Activated CD4-positive, alpha-beta T cell treated with anti-CD3 and anti-CD28 coated beads, Interleukin-2, Interleukin-6, amounts not matched to agents 100 ng/mL and 50 ng/mL, durations not matched to agents 16 hours and 8 hours (primary cell): ENCODE measurements at places on chromosomes 12 and 14.

DNA sequence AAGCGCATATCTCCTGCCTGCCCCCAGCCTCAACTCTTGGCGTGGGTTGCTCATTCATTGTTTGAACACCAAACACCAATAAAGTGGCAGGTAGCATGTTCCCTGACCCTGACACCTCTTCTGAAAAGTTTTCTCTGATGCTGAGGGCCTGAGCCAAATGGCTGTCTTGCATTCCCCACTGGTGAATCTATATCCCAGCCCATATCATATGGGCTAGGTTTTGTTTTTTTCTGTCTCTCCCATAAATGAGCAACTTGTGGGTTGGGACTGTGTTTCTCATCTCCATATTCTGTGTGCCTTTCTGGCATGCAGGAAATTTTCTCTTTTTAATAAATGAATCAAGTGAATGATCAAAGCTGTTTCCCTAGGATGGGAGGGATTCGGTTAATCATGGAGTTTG is 5.0 kb downstream of the MYO1A start:
- no peak for DNase-seq

- no peak for DNase-seq
Measured at GRCh38 chr12:87413784-87414183, 615.4 kb downstream of the C12orf50 start.

GRCh38 chr14:63204407-63205043 is at the start of gene RHOJ:
RHOJ (plus strand) TSS chr14:63204443; CDS start chr14:63204870, 427 bp downstream.
- DNase-seq: no peak

DNA sequence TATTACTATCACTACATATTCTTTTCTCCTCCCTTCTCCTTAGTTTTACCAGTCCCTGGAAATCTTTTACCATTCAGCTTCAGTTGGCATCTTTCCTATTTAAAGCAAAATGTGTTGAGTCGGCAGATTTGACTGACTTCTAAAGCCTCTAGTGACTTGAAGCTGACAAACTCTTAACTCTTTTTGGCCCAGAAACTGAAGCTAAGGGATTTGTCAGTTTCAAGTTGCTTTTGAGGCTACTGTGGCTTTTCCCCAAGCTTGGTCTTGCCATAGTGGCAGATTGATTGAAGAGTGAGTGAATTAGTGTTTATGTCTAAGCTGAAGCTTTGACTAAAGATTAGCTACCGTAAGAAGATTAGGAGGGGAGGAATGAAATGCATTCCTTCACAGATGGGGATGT is 104.0 kb downstream of the ETNK1 start:
- DNase-seq: no peak

GRCh38 chr14:48575772-48576171 is 900.4 kb upstream of the MDGA2 start:
- DNase-seq: no peak

DNA sequence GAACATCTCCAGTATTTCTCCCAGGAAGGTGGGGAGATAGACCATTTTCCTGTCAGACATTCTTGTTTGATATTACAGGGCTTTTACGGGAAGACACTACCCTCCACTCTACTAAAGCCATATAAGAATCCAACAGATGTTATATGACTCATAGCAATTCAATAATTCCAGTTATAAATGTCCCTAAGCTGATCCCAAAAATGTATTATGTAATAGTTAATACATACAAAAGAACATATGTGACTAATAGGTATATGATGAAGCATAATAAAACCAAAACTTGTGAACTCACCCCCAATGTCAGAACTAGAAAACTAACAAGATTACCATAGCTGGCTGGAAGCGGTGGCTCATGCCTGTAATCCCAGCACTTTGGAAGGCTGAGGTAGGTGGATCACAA is 84.2 kb downstream of the EFCAB11 start:
- DNase-seq: no peak

- no peak for DNase-seq
Measured at GRCh38 chr14:51079489-51079888, 15.4 kb downstream of the TRIM9 start.

DNA sequence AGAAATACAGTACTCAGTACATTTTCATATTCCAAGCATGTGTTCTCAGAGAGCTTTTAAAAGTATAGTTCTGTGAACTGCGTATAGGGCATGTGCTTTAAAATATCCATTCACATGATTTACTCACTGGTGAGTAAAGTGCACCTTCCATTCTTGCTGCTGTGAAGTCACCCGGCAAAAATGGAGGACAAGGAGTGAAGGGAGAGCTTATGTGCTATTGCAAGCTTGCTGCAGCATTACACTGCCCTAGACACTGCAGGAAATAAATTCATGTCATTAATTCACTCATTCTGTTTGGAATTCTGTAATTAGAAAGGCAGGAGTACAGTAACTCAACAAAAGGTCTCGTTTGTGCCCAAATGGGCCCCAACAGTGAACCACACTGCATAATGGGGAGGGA is 347.8 kb downstream of the PRKD1 start:
- no peak for DNase-seq

GRCh38 chr12:111596985-111597830 is 1.9 kb downstream of the ATXN2 start:
- DNase-seq: peak; percentile 23

DNA sequence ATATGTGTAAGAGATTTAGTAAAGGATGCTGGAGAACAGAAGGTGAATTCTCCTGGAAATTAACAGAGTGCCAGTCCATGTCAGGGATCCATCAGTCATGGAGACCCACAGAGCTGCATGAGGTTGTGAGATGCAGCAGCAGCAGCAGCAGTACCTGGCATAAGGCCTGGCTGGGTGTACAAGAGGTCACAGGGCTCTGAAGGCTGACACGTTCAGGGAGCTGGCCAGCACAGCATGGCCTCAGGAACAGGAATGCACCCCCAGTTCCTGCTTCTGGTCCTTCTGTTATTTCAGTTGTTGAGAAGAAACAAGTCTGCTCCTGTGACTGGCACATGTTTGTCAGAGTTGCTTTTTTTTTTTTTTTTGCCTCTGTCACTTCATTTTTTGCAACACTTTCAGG is 210.8 kb downstream of the CNTN1 start:
- no peak for DNase-seq

- no peak for DNase-seq
Measured at GRCh38 chr12:98730412-98730811, 85.3 kb downstream of the APAF1 start.

DNA sequence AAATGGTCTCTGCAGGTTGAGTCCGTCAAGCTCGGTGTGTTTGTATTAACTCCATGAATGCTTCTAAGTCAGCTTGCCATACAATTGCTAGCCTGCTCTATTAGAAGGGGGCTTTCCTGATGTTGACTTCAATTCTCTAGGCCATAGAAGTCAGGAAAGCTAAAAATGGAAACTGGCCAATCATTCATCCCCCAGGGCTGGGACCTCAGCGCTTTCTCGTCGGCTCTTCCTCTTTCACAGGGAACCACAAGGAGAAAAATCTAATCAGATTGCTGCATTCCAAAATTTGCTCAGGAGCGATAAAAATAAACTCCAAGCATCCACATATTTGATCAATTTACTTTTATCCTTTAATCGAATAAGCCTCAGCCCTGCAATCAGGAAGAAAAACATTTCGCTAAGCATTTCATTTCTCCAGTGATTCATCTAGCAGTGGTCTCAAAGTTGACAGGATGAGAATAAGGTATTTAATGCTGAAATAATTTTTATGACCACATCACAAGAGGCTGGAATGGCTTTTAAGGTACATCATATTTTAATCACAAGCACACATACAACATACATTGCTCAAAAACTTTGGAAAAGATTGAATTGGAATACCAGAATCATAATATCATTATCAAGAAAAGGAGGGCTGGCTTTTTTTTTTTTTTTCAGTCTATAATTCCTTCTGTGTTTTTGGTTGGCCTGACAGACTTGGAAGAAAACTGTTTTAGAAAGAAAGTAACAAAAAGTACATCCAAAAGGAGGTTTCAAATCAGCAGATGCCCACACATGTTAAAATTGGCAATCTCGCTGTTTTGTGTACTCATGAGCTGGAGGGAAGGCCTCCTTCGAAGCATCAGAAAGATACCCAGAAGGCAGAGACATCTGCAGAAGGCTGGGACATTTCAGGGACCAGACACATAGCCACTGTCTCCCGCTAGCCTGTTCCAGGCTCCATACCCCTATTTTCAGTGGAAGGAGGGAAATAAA is 316.3 kb downstream of the NUAK1 start:
- DNase-seq: no peak

- DNase-seq: peak; percentile 28
Measured at GRCh38 chr14:64060648-64061096, 207.9 kb downstream of the SYNE2 start.

DNA sequence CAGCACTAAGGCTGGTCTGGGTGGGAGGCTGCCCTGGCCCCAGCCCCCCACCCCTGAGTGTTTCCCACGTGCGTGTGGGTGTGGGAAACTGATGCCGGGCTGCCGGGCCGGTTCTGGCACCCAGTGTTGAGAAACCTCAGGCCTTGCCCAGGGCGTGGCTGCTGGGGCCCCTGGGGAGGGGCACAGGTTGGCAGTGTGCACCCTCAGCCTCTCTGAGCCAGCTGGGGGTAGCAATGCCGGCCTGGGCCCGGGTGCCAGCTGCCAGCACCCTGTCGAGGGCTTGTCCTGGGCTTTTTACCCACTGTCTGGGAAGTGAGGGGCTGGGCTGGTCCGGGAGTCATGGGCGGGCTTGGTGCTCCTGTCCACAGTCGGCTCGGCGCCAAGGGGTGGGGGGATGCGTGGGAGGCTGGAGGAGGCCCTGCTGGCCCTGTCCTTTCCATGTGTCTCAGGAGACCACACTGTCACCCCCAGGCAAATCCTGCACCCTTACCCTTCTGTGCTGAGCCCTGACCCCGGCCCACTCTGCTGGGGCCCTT is 15.7 kb downstream of the ASPG start:
- DNase-seq: no peak

DNA sequence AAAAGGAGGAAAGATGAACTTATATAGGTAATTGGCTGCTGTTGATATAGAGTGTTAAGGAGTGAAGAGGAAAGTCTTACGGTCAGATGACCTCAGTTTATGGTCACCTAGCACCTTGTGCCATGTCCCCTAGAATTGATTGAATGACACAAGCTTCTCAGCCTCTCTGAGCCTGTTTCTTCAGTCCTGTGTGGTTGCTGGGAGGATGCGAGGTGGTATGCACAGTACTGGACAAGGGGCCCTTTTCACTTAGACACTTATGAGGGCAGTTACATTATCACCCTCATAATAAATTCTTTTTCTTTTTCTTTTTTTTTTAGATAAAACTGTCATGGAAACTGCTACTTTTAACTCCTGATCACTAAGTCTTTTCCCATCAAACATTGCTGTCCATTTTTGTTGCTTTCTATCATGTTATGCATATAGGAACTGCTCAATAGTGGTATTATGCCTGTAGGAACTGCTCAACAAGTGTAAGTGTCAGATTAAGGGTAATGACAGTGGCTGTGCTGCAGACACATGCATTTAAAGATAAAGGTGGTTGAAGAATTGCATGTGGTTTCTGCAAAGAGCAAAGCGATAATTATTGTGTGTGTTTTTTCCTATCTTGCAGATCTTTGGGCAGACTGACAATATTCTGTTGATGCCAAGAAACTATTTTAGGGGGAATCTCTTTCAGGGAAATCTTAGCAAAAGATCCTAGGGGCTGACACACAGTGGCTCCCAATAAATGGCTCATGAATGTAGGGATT is 11.6 kb downstream of the ANO6 start:
- no peak for DNase-seq

DNA sequence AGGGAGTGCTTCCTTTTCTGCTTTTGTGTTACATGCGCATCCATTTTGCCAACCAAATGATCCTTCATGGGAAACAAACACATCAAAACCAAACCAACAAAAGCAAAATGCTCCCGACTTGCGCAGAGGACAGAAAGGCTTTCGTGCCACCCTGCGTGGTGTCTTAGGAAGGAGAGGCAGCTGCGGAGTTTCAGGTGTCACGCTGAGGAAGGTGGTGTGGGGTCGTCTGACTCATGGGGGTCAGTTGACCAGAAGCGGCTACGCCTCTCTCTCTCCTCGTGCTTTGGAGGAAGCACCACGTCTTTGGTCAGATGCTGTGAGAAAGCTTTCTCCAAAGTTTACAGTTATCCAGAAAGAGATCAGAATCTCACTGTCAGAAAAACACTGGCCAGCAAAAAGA is 7.9 kb downstream of the EMP1 start:
- no peak for DNase-seq

DNA sequence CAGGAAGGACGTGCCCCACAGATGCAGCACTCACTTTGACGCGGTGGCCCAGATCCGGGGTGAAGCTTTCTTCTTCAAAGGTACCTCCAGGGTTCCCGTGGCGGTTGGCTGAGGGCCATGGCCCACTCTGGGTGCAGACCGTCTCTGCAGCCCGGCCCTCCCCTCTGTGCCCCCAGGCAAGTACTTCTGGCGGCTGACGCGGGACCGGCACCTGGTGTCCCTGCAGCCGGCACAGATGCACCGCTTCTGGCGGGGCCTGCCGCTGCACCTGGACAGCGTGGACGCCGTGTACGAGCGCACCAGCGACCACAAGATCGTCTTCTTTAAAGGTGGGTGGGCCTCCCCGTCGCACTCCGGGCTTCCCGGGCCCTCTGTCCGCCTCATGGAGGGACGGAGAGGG is 16.9 kb downstream of the MMP17 start:
- no peak for DNase-seq

- no peak for DNase-seq
Measured at GRCh38 chr12:112665958-112666357, 125.6 kb upstream of the RPH3A start.

- DNase-seq: no peak
Measured at GRCh38 chr14:89340200-89341181, 76.5 kb downstream of the FOXN3 start.

DNA sequence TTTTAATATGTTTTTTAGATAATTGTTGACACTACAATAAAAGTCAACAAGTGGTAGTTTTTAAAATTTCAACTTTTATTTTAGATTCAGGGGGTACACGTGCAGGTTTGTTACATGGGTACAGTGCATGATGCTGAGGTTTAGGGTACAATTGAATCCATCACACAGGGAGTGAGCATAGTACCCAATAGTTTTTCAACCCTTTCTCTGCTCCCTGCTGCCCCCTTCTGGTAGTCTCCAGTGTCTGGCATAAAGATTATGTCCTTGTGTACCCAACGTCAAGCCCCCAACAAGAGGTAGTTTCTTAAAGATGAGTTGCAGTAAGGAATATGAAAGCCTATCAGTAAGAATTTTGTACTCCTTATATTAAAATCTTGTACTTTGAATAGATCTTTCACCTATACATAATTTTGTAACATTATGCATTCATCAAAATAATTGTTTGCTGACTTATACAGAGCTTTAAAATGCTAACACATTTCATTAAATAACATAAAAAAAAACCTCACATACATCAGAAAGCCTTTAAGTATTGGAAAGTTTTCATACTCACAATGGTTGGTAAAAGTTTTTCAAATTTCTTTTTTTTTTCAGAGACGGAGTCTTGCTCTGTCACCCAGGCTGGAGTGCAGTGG is 5.4 kb upstream of the RALGAPA1 start:
- peak; percentile 88 for DNase-seq

DNA sequence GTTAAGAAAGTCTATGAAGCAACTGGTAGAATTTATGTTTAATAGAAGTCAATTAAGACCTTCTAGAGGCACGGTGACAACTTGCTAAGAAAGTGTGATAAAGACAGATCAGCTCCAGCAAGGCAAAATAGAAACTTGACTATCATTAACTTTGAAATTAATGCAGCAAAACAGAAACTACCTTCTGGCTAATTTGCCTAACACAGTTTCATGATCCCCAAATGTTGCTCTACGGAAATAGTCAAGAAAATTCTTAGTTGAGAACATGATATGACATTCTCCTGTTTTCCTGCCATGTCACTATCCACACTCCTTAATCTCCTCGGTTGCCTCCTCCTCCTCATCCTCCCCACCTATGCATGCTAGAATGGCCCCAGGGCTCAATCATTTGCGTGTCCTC is 4.2 kb downstream of the DENND5B start:
- no peak for DNase-seq

- DNase-seq: no peak
Measured at GRCh38 chr12:54166567-54167499, 22.0 kb downstream of the SMUG1 start.

GRCh38 chr14:24032727-24033418 is 18.9 kb upstream of the CARMIL3 start:
- no peak for DNase-seq
